ENCODE measurements at places on chromosomes 2 and 18.

GRCh38 chr18:49548229-49548636 lies 13.6 kb upstream of the LIPG start:
- DNase-seq: no peak

GRCh38 chr2:120508567-120509041 lies 162.7 kb downstream of the INHBB start:
- DNase-seq: no peak

GRCh38 chr2:76288598-76288997 lies 577.9 kb upstream of the GCFC2 start:
- DNase-seq: no peak

DNA sequence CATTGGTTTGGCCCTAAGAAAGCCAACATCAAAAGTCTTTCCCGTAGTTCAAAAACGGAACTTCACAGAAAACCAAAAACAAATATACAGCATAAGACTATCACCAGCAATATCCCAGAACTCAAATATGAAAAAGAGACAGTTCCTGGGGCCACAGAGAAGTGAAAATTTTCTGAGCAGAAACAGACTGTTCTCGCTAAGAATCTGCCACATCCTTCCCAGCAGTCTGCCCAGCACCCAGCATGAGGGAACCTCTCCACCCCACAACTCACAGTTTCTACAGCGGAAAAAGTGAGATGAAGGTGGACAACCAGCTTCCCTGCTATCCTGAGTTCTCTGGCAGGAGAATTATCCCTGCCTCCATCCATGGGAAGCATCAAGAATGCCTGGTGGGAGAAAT lies 26.7 kb upstream of the TMEM163 start:
- DNase-seq: no peak

DNA sequence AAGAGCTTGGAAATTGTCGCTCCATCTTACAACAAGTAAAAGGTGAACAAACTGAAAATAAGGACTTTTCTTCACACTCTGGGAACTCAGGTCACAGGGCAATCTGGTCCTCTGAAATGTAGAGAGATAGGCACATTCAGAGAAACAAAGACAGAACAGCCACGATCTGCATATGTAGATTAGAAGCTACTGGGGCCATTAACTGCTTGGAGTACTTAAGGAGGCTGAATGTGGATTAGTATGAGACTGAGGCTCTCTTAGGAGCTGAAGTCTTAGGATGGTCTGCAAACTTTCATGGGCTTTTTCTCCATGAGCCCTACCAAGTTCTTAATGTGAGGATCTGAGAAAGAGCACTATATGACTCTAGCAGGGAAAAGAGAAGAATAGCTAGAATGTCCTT lies 265.3 kb upstream of the NXPH2 start:
- DNase-seq: no peak

DNA sequence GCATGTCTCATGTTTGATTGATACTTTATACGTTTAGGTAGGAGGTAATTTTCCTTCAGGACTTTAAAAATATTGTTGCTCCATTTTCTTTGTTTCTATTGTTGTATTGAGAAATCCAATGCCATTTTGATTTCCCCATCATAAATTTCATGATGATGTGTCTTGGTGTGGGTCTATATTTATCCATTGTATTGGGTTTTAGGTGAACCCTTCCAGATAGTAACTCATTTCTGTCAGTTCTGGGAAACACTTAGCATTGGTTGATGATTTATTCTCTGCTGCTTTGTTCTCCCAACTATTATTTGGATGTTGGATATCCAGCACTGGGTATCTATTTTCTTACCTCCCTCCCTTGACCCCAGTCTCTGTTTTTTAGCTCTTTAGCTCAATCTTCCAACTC lies 10.0 kb downstream of the MRPL19 start:
- DNase-seq: no peak

DNA sequence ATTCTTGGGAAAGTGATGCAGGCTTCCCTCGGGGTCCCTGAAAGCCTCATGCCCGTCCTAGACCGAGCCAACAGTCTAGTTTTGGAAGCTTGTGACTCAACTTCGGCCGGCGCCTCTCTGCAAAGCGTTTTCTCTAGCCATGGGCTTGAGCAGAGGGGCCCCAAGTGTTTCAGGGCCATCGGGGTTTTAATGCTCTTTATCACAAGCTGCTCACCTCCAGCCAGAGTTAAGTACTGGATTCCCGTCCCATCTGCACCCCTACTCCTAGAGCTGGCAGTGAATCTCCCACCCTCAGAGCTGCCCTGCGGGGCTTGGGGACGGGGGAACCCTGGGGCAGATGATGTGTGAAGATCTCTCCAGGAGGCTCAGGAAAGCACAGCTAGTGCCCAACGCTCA lies 7.3 kb downstream of the RAX start:
- DNase-seq: no peak

- no peak for DNase-seq
Observed at GRCh38 chr2:20491739-20492531, 45.1 kb downstream of the RHOB start.

DNA sequence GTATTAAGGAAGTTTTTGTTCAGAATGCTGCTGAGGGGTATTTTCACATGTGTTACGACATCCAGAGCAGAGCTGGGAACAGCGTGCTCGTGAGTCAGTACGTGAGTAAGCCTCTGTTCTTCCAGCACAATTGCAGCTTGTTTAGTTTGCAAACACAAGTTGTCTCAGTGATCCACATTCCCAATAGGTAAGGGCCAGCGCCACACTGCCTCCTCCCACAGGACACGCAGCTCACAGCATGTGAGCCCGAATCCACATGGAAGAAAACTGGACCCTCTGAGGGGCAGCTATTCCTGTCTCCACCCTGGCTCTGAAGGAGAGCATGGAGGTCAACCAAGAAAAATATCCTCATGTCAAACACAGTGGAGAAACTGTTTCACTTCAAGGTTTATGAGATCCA lies 173.9 kb upstream of the PID1 start:
- no peak for DNase-seq

GRCh38 chr2:75592030-75592429 lies 31.3 kb upstream of the EVA1A start:
- DNase-seq: peak; percentile 13

DNA sequence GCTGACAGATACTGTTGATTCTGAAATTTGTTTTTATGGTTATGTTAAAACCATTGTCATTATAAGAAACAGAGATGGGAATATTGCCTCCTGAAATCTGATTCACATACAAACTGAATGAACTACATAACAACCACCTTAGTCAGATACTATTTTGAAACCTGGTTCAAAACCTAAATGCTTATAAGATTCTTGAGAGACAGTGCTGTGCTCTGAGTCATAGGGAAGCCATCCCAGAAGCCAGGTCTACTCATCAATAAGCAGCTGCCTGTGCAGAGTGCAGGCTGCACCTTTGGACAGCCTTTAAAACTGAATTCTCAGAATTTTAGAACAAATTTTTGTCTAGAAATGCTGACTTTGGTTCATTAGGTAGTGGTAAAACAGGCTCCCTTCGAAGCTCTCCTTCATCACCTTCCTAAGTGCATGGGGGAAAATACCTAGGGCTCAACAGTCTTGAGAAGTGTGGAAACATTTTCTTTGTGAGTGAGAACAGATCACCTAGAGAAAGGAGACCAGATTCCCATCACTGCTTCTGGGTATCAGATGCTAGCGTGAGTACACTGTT lies at the start of gene SERPINB7:
Gene SERPINB7 (plus strand): TSS at position 253 of the 565 bp plus-strand sequence. CDS start 6,955 bp downstream, outside the sequence.
- no peak for DNase-seq

GRCh38 chr2:62577994-62578781 lies 72.2 kb upstream of the TMEM17 start:
- DNase-seq: no peak

- DNase-seq: no peak
Observed at GRCh38 chr2:191933307-191934105, 86.6 kb upstream of the CAVIN2 start.

DNA sequence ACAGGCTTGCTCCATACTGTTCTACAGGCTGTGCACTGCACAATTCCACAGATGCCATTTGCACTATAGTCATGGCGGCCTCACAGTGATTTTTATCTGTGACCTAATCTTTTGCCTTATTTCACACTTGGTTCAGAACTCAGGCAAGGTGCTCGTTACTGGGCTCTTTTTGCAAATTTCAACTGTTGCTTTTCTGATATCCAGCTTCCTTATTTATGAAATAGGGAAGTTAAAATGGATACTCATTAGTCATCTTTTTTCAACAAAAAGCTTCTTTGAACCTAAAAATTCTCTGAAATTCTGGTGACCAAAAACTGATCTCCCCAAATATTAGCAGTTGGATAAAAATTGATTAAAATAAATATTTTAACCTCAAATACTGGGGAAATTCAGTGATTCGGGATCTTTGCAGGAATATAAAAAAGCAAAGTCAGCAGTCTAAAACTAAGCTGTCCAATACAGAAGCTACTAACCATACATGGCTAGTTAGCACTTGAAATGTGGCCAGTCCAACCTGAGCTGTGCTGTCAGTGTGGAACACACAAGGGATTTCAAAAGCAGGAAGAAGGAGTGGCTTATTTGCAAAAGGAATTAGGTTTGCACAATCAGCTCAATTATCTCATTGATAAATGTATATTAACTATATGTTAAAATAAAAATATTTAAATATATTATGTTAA lies 134.4 kb downstream of the COL4A4 start:
- DNase-seq: no peak

GRCh38 chr2:77567723-77568122 lies 45.5 kb upstream of the LRRTM4 start:
- DNase-seq: no peak

DNA sequence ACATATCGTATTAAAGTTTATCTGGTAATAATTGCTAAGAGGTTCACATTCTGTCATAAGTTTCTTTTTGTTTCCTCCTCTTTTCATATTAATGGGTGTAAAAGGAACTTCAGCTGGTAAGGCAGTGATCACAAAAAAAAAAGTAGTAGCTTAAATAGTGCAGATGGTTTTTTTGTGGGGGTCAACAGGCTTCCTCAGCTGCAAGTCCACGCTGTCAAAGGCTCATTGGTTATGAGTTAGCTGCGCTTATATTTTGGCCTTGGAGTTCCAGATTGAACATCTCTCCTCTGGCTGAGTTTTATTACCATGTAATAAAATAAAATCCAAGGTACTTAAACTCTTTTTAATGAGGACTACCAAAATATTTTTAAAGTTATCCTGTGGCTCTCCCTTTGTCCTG lies 277.0 kb upstream of the ZEB2 start:
- DNase-seq: no peak

GRCh38 chr2:11873356-11874154 lies 127.1 kb downstream of the LPIN1 start:
- DNase-seq: no peak

DNA sequence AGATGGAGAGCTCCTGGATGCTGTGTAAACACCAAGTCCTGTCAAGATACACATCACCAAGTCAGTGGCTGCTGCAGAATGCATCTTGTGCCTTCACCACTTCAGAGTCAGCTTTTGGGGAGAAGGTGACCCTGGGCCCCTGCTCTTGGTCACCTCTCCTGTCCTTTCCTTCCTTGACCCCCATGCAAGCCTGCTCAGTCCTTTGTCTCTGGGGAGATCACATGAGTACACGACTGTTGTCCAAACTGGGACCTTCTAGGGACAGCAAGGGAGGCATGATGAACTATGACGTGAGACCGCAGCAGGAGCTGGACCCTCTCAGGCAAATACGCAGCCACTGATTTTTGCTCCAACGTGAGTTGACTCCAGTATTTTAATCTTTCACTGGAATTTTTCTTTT lies 706.9 kb upstream of the ID2 start:
- DNase-seq: no peak

DNA sequence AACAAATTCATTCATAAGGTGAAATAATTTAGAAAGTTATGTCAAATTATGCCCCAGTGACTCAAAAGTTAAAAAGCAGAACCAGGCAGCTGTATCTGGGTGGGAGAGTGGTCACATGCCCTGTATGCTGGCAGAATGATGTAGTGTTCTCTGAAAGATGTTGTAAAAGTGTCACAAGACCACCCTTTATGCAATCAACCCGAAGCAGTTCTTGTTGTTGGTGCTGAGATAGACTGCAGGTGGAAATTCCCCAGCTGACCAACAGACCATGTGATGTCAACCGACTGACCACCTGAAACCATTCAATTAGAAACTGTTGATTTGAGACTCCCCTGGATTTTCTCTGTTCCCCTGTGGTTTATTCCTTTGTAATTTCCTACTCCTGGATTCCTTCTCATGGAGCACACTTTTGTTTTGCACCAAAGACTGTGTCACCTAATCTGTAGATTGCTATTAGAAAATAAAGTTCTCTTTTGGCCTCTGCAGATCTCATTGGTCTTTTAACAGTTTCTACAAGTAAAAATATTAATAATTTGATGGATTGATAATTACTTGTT lies 1341.3 kb upstream of the LRRTM1 start:
- DNase-seq: no peak

DNA sequence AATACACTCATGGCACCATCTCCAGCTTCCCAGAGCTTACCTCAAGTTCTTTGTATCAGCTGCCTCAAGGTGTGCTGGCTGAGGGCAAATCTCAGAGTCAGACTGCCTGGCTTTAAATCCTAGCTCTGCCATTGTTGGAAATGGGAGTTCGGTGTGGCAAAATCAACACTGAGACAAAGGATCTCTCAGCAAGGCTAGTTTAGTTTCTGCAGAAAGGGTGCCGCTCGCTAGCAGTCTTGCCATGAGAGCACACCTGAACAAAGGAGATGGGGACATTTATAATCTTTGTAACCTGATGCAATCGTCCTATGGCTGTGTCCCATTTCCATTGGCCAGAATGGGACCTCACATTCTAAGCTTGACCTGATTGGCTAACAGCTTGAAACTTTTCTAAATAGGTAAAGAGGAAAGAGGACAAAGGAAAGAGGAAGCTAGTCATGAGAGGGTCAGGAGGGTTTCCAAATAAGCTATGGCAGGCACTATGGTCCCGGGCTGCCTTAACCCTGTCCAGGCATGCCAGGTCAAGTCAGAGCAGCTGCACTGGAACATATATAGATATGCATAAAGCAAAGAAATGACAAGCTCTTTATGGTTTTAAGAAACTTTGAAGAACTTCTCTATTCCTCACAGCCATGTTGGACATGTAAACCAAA lies 4.3 kb upstream of the UBE2F start:
- DNase-seq: no peak

DNA sequence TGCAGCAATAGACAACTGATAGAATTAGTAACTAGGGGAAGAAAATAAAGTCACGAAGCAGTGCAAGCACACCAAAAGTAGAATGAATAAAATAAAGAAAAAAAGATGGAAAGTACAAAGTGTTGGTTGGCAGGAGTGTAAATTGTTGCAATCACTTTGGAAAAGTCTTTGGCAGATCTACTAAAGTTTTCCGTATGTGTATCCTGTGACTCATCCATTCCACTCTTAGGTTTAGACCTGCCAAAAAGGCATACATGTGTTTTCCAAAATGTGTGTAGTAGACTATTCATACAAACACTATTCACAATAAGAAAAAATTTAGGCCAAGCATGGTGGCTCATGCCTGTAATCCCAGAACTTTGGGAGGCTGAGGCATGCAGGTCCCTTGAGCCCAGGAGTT lies 282.1 kb upstream of the FSIP2 start:
- no peak for DNase-seq

- no peak for DNase-seq
Observed at GRCh38 chr18:21112140-21112473, 494 bp upstream of the ROCK1 start.

All from NCI-H1105 treated with DMSO at 0.1 percent for 48 hours (cell line).